ENCODE measurements at places on chromosomes 5 and 9.

GRCh38 chr9:126621061-126621918 lies 7.6 kb downstream of the LMX1B start:
- no peak for DNase-seq

- DNase-seq: no peak
These were observed 156.5 kb upstream of the PITX1 start for GRCh38 chr5:135190416-135191083.

- DNase-seq: no peak
These were observed 63.1 kb upstream of the RETREG1 start for GRCh38 chr5:16679863-16680262.

- DNase-seq: no peak
These were observed 26.1 kb upstream of the AOPEP start for GRCh38 chr9:94700445-94700844.

- peak; percentile 71 for DNase-seq
These were observed 20.5 kb downstream of the ABCA1 start for GRCh38 chr9:104907278-104907951.

GRCh38 chr9:95756101-95756500 lies 119.4 kb upstream of the ERCC6L2 start:
- DNase-seq: no peak

GRCh38 chr5:99614888-99615287 lies 686.1 kb upstream of the CHD1 start:
- DNase-seq: no peak

DNA sequence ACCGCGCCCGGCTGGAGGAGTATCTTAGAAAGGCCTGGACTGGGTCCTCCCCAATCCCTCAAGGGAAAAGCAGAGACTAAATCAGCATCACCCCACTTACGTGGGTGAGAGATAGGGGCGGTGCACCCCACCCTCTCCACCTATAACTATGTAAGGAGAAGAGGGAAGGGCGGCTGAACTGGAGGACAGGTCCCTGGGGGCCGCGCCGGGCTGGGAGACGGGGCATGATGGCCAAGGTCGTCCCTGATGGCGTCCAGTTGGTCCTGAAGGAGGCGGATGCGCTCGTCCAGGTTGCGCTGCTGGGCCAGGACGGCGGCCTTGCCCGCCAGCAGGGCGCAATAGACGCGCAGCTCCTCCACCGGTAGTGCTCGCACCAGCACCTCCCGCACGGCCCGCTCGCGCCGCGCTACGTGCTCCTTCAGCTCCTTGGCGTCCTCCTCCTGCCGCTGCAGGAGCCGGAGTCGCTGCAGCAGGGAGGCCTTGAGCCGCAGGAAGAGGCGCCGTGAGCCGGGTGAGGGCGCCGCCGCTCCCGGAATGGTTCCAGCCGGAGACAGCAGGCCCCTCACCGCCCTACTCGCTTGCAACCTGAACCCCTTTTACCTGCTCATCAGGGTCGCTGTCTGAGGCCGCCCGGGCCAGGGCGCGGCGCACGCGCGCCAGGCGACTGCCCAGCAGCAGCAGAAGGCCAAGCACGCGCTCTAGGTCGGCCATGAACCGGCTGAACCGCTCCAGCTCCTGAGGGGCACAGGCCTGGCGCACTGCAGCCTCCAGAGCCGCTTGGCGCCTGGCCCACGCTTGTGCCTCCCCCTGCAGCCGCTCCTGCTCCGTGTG lies 7.6 kb downstream of the SHROOM1 start:
- no peak for DNase-seq

- DNase-seq: no peak
These were observed 60.5 kb downstream of the ALDH7A1 start for GRCh38 chr5:126534553-126534952.

DNA sequence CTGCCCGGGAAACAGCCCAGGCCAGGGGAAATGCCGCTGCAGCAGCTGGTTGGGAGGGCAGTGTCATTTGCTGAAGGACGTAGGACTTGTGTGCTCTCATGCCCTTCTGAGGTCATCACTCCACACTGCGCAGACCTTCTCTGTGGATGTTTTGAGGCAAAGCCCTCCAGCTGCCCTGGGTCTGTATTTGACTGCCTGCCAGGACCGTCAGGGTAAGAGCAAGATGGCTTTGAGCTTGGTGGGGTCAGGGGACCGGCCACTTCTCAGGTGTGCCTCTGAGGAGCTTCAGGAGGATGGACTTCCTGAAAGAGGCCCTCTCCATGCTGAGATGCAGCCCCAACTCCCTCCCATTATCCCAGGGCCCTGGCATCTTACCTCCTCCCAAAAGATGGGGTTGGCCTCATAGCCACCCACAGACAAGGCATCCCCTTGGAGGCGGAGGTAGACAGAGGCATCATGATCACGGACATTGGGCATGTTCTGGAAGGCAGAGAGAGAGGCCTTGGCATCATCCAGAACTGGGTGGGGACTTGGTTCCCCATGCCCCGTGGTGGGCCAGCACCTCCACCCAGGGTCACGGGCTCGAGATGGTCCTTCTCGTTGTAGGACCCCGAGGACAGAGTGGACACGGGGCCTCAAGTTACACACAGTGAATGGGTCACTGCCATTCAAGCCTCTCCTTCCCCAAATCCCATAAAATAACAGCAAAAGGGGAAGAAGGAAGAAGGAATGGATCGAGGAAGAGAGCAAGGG lies 19.4 kb downstream of the SARDH start:
- DNase-seq: no peak

DNA sequence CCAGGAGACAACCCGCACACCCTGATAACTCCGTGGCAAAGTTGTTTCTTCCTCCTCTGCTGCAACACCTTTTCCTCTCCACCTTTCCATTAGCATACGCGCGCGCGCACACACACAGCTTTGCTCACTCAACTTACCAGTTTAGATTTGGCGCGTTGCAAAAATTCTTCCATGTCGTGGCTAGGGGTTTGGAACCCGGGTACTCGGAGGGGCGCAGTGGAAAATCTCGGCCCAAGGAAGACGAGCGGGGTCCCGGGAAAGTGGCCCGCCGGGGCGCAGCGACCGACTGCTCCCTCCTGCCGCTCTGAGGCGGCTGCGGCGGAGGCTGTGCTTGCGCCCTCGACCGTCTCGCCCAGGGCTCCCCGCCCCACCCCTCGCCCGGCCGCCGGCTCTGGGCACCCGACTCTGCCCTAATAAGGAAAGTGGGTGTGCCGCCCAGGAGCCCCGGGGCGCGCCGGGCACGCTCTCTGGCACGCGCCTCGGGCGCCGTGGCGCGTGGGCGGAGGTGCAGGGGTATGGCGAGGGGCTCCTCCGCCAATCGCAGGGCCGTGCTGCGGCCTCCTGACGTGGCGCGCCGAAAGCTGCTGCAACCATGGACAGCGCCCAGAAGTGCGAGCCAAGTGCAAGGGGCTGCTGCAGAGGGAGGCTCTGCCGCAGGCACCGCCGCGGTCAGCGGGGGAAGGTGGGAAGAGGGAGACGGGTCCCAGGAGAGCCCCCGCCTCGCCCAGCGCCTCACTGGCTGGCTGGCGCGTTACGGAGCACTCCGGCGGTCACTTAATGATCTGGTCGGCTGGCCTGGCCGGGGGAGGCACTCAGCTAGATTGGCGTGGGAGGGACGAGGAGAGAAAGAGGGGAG lies at the start of gene PRUNE2:
Gene PRUNE2 (minus strand): TSS at position 324 of the 856 bp plus-strand sequence. CDS start 151 bp downstream, at position 173.
- peak; percentile 71 for DNase-seq

DNA sequence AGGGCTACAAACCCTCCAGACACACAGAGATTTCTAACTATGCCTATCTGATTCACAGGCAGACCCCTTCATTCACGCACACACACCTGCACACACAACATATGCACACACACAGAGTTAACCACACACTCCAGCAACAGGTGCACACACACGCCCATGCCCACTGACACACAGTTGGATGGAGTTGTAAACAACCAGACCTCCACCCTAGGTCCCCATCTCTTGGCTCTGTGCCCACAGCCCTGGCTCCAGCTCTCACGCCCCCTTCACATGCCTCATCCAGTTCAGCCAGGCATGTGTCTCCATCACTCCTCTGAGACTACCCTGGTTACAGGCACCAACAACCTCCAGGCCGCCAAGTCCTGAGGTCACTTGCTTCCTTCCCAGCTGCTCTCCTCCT lies 61.1 kb downstream of the PSD2 start:
- DNase-seq: no peak

DNA sequence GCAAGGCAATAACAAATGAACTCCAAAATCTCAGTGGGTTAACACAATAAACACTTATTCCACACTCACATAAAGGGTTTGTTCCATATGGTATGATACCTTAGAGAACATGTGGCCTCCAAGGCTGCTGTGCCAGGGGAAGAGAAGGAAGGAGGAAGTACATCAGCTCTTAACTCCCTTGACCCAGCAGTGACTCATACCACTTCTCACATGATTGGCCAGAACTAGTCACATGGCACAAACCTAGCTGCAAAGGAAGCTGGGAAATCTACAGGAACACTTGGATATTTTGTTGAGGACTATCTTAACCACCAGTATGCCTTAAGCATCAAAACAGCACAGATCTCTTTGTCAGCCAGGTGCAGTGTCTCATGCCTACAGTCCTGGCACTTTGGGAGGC lies 99.3 kb downstream of the SLIT3 start:
- no peak for DNase-seq

DNA sequence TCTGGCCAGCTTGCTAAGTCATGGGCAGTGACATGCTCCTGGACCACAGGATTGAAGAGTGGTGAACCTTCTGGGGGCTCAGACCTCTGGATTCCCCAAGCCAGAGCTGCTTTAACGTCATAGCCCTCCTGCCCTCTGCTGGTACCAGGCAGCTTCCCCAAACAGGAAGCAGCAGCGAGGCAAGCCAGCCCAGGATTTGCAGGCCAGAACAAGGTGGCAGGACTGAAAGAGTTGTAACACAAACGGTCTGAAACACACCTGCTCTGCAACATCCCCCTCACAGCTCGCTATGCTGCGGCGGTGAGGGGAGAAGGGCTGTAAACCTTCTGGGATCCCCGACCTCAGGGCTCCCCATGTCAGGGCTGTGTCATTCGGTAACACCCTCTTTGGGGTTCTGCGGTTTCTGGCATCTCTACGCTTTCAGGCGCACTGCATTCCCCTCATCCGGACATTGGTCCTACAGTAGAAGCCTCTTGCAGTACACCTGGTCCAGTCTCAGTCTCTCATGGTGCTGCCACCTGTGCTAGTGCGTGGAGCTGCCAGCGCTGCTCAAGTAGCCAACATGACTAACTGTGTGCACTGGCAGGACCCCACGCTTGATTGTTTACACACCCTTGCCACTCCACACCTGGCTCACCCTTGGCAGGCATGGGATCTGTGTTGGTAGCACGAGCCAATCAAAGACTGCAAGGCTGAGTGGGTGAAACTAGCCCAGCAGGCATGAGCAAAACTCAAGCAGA lies 893.3 kb downstream of the PTPRD start:
- DNase-seq: no peak

DNA sequence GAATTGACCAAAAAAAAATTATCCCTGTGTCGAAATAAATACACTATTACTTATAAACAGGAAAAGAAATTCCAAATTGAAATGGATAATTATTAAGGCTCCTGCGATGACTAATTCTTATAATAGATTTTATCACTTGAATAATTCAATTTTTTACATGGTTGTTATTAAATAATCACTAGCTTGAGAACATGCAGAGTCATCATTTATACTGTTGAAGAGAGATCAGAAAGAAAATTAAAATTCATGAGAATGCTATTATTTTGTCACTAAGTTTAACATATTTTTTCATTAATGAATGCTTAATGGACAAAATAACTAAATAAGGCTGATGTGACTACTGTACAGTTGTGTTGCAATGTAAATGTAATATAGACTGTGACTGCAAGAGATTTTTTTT lies 1011.3 kb upstream of the C9orf72 start:
- DNase-seq: no peak

GRCh38 chr9:129273136-129273895 lies 95.3 kb upstream of the IER5L start:
- no peak for DNase-seq

DNA sequence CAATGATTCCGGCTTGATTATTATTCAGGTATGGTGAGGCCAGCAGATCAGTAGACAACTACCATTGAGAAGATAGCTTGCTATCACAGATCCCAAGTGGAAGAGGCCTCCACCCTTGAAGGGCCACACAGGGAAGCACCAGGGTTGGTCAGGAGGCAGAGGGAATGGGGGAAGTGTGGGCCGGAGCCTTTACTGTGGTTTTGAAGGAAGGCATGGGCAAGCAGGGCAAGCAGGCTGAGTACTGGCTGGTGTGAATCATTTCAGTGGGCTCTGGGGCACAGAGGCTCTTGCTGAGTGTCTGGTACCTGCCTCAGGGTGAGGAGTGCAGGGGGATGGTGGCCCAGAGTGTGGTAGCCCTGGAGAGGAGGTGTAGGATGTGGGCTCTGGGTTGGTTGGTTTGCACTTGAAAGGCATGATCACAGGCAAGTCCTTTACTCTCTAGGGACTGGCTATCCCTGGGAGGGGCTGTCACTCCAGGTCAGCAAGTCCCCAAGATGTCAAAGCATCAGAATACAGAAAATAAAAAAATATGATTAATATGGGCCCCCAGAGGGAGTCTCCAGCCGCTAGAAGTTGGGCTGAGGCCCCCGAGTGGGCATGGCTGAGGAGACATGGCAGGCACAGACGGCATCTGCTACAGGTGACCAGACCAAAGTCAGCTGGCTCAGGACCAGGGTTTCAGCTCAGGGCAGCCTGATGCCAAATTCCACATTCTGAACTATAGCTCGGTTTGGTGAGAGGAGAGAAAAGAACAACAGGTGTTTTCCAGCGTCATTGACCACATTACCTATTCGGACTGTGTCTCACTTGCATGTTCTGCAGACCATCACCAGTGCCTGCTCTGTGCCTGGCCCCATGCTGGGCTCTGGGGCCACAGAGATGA lies 9.7 kb upstream of the SUSD3 start:
- DNase-seq: no peak

DNA sequence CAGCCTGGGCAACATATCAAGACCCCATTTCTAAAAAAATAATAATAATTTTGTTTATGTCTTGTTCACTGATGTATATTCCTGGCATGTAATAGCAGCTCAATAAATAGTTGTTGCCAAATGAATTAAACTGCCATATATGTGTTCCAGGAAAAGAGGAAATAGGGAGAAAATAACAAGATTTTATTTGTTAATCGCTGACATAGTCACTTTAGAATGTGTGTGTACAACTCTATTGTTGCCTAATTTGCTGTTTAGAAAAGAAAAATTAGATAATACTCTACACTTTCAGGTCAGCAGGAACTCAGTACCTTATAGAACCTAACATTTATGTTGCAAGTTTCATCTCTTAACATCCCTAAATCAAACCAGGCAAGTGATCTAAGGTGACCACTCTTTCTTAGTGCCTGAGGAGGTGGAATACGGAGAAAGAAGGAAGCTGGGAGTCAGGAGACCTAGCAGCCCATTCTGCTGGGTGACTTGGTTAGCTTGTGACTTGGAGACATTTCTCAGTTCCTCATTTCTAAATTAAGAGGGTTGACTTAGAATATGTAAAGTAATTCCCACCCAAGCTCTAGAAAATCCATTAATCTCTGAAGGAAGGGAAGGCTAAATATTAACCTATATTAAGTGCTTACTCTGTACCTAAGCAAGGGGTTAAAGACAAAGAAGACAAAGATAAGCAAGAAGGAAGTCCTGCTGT lies 110.3 kb upstream of the IQGAP2 start:
- DNase-seq: no peak

All from H54 (cell line).